T-helper 2 cell (primary cell): ENCODE measurements at places on chromosomes 5 and 9.

GRCh38 chr9:35719546-35719945 lies 12.4 kb downstream of the TLN1 start:
- DNase-seq = no peak

DNA sequence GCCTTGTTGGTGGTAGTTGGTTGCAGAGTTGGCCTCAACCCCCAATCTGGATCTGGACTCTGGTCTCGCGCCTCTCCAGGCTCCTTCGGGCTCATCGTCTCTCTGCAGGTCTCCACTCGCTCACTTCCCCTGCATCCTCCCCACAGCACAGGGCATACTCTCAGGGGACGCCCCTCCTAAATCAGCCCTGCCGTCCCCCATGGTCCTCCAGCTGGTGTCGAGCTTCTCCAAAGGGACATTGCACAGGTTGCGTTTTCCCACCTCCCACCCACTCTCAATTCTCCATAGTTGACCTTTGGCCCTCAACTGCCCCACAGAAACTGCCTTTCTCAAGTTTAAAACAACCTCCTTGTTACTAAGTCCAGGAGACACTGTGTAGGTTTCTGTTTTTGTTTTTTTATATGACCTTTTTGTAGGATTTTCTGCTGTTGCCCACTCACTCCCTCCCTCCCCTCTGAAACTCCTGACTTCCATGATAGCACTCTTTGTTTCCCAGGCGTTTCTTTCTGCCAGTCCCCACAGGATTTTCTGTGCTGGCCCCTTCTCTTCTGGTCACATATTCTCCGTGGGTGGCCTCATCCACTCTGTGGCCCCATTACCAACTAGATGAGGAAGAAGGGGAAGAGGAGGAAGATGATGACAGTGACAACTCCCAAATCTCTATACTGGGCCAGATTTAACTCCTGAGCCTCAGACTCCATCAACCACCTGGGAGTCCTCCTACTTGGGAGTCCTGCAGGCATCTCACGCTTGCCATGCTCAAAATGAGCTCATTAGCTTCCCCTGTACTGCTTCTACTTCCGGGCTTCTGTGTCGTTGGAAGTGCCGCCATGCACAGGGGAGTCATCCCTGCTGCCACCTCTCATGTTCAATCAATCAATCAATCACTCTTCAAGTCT lies 50.3 kb downstream of the ALG2 start:
- DNase-seq = no peak

GRCh38 chr5:75260708-75261107 lies 24.0 kb upstream of the ANKRD31 start:
- DNase-seq = no peak

GRCh38 chr9:87464110-87464991 lies 33.3 kb upstream of the DAPK1 start:
- no peak for DNase-seq

DNA sequence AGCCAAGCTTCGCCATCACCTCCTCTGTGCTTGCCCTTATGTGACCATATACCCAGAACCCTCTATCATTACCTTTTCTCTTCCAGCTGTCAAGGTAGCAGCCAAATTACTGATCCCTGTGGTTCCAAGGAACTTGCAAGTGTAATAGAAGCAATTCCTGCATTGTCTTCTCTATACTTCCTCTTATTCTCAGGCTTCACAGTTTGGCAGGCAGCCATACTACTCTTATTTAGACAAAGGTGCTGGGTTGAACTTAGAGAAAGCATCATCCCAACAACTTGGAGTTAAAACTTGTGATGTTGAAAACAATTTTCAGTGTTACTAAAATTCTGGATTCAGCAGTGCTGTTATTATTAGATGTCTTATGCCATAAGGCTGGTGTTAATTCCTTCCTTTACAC lies 93.2 kb downstream of the NLN start:
- DNase-seq = no peak

DNA sequence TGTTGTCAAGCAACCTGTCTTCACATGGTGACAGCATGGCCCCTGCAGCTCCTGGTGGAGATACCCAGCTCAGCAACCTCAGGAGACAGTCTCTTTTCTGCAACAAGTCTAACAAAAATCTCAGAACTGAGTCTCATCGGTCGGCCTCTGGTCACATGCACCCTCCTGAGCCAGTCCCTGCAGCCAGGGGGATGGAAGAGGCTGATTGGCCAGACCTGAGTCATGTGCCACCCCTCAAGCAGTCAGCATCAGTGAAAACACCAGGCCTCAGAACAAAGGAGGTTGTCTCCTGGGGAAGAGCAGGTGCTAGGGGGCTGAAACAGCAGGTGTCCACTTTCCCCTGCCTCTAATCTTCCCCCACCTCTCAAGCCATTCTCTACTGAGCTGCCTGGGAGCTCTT lies 54.4 kb downstream of the SMIM23 start:
- DNase-seq = peak; percentile 9
